Epithelial cell of esophagus (primary cell): ENCODE measurements at places on chromosomes 16 and 17.

- no peak for DNase-seq
Observed at GRCh38 chr17:4140125-4140524, 2.7 kb downstream of the ZZEF1 start.

DNA sequence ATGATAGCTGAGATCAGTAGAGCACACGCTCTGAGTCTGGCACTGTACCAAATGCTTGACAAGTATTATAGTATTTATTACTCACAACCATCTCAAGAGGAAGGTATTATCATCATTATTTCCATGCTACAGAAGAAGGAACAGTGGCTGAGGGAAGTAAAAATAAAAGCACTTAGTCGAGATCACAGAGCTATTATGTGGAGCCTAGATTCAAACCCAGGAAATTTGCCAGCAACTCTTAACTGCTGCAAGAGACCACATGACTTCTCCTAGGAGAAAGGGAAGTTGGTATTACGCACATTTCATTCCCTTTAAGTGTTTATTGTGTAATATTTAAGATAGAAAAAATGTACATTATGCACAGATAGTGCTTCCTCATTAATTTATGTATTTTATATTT lies 1.0 kb upstream of the RHOT1 start:
- DNase-seq = peak; percentile 70

GRCh38 chr17:41769985-41770384 lies 16.5 kb downstream of the JUP start:
- no peak for DNase-seq

DNA sequence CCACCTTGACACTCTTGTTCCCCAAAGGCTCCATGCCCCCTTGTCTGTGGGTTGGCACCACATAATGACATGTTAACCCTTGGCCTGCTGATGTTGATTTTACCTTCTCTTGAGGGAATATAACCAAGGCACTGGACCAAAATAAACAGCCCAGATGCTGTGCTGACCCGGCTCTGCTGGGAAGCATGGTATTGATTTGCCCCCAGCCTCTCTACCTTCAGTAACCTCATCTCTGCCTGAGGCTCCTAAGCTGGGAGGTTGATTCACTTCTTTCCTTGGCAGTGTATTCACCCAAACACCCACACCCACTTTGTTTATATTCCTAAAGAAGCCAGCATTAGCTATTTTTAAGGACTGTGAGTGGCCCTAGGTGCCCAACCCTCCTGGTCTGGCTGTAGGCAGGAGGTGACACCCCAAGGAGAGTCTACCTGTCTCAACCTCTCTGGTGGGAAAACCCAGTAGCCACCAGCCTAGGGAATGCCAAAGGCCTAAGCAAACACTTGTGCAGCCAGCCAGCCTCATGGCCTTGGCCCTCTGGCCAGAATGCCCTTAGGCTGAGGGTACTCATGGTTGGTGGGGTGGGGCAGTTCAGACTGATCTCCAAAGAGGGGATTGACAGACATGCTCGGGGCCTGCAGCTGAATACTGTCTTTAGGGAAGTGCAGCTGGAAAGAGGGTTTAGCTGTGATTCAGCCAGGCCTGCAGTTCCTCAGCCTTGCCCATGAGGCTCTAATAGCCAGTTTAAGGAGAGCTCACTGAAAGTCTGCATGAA lies 42.7 kb downstream of the GNAO1 start:
- no peak for DNase-seq

DNA sequence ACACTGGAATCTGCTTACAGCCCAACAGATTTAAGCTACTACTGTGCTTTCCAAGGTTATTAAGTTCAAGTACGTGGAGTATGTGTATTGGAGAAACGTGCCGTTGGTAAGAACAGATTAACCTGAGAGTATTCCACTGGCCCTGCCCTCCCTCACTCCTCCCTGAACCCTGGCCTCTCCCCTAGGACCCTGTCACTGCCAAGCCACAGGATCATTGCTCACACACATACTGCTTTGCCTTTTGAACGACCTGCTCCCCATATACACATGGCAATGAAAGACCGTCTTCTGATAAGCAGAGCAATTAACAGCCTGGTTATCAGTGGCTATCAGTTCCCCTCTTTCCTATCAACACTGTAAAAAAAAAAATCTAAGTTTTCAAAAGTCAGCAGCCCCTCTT lies 458.9 kb upstream of the DYNLRB2 start:
- no peak for DNase-seq
